Urinary bladder (tissue), 4 donors: ENCODE measurements at places on chromosomes 16 and 17. TPM values are rescaled to one million over a fixed set of nuclear protein-coding genes. Genes with fewer than 3 reads are reported as not detected.
A peak's percentile ranks its signal among the peaks of the same experiment; 100 is the strongest.

CCL7 gene
- not detected for total RNA-seq

C1QTNF8 gene
- total RNA-seq, result not detected

DNA sequence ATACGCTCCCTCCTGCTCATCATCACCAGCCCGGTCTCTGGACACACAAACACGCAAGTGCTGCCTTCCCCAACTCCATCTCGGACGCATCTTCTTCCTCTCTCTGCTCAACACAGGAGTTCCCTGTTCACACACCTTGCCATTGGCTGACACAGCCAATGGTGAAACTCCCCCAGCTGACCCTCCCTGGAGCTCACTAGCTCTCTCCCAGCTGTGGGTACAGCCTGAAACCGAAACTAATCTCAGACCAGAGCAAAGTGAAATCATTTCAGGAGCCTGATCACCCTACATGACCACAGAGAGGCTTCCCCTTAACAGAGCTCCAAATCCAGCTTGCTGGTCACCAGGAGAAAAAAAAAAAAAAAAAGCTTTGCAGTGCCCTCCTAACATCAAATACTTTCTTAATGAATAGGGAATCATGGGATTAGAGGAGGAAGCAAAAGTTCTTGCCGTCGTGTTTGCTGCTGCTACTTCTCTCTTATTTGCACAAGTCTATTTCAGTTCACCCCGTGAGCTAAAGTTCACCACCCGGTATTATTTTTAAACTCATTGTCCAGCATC is 8.3 kb downstream of the CUEDC1 start:
- DNase-seq, result no peak

DNA sequence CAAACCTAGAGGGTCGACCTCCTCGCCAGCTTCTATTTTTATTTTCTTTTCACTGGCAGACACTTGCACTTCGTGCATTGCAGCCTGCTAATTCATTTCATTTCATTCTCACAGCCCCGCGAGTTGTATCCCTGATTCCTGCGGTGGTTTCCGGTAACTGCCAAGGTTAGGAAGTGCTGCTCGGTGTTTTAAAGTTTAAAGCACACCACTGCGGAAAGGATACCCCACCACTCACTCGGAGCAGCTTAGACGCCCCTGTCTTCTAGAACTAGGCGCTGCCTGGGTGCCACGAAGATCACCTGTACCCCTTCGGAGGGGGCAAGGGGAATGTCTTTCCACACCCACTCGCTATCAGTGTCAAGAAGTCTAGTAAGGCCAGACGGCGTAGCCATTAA is 509 bp downstream of the CNEP1R1 start:
- peak; percentile 21 for DNase-seq

GRCh38 chr17:80750263-80750662 is 205.6 kb downstream of the RPTOR start:
- no peak for DNase-seq

- no peak for DNase-seq
Measured at GRCh38 chr17:59372138-59372751, 40.8 kb downstream of the YPEL2 start.

DNA sequence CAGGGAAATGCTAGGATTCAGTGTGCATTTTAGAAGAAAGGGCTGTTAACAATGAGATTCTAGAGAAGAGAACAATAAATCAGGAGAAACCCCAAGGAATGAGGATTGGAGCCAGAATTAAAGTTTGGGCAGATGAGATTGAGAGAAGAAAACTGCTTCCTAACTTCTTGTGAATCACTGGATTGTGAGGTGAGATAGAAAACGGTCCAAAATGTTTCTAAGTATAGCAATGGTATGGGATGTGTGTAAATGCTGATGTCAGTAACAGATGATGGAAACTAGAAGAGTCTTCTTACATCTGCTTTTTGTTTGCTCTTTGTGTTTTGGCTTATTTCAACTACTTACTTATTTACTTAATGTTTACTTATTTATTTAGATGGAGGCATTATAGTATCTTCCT is 123.0 kb downstream of the KCNJ2 start:
- DNase-seq, result no peak

DNA sequence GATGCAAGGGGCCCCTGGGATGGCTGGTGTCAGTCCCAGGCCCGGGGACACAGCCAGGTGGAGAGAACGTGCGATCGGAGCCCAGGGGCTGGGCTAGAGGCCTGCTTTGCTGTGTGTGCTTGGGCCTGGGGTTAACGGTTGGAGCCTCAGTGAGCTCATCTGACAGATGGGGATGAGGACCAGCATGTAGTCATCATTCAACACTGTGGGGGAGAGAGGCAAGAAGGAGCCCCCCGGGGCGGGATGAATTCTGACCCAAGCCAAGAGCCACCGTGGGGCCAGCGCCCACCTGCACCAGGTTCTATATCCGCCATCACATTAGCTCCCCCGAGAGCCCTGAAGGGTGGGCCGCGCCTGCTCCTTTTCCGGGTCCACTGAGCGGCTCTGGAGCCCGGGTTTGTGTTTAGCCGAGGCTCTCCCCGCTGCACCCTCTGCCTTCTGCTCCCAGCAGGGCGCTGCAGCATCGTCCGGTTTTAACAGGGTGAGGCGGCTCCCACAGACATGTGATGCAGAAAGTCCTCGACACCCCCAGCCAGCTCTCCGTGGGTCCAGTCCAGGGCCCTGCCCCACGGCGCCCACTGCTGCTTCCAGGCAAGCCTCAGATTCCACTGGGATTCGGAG is 365.7 kb downstream of the SEC14L1 start:
- no peak for DNase-seq

GRCh38 chr16:77782694-77783093 is 5.7 kb upstream of the VAT1L start:
- no peak for DNase-seq

DNA sequence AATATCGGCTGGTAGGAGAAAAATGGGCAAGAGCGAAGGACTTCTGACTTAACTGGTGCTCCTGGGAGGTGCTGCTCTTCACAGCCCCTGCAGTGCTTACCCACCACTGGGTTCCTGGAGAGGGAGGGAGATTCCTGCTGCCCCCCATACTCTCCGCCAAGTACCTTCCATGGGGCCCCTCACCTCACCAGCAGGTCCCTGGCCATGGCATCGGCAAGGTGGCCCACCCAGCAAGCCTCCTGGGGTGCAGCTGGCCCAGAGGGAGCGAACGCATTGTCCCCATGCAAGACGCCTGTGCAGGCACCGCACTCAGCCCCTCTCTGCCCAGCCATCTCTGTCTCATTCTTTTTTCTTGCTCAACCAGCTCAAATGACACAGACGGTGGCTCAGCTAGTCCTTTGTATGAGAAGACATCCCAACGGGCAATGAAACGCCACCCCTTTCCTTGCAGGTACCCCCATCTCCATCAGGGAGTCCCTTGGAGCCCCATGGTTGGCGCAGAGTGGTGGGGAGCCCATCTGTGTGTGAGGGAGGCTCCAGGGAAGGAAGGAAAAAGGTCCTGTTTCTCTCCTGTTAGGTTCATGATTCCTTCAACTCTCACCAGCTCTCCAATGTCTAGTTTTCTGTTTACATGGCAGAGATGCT is 9.6 kb upstream of the ALDH3A1 start:
- DNase-seq, result no peak
